Peyer's patch (tissue), 4 donors: ENCODE measurements at places on chromosomes 12 and 14.

- H3K4me1 ChIP-seq = no peaks in the 10 kb centered on the region
- peak; percentile 53 for DNase-seq
- H3K36me3 ChIP-seq = no peaks in the 10 kb centered on the region
- H3K4me3 ChIP-seq = no peak overlapping the region
- H3K27ac ChIP-seq = no peak overlapping the region
- no peaks in the 10 kb centered on the region for H3K27me3 ChIP-seq
Measured at GRCh38 chr14:81269100-81269978, 48.6 kb upstream of the GTF2A1 start.

DNA sequence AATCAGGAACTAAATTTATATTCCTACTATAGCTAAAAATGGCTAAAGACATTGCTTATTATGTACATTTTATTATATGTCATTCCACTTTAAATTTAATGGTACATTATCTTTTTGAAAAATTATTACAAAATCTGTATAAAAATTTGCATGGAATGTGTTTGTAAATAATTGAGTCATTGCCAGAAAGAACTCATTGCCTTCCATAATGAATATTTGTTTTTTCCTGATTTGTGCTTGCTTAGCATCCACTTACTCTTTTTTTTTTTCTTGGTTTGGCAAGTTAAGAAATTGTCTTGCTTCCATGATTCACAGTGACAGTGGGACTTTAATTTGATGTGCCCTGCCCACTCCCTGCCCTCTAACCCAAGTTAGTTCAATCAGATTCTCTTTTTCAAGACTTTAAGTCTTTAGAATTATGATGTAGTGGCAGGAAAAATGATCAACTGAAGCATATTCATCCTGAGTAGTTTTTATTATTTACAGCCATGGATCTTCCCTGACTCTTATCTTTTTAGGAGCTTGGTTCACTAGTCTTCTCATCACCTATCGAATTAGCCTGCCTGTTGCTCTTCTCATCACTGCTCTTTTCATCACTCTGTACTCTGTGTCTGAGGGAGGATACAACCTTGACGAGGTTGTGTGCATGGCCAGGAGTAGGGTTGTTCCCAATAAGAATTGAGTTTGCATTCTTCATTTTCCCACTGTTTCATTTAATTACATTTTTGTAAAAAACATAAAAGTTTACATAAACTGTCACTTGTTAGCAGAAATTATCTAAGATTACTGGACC is 442.0 kb downstream of the BTG1 start:
- H3K36me3 ChIP-seq = no peaks in the 10 kb centered on the region
- DNase-seq = no peak
- H3K27me3 ChIP-seq = no peaks in the 10 kb centered on the region
- no peaks in the 10 kb centered on the region for H3K4me1 ChIP-seq
- no peak overlapping the region for H3K4me3 ChIP-seq

- H3K27ac ChIP-seq = no peak overlapping the region
- H3K4me3 ChIP-seq = no peak overlapping the region
- DNase-seq = no peak
- H3K36me3 ChIP-seq = no peaks in the 10 kb centered on the region
- H3K4me1 ChIP-seq = no peaks in the 10 kb centered on the region
- H3K27me3 ChIP-seq = no peaks in the 10 kb centered on the region
Measured at GRCh38 chr12:127178463-127178862, 1088.5 kb upstream of the TMEM132C start.

DNA sequence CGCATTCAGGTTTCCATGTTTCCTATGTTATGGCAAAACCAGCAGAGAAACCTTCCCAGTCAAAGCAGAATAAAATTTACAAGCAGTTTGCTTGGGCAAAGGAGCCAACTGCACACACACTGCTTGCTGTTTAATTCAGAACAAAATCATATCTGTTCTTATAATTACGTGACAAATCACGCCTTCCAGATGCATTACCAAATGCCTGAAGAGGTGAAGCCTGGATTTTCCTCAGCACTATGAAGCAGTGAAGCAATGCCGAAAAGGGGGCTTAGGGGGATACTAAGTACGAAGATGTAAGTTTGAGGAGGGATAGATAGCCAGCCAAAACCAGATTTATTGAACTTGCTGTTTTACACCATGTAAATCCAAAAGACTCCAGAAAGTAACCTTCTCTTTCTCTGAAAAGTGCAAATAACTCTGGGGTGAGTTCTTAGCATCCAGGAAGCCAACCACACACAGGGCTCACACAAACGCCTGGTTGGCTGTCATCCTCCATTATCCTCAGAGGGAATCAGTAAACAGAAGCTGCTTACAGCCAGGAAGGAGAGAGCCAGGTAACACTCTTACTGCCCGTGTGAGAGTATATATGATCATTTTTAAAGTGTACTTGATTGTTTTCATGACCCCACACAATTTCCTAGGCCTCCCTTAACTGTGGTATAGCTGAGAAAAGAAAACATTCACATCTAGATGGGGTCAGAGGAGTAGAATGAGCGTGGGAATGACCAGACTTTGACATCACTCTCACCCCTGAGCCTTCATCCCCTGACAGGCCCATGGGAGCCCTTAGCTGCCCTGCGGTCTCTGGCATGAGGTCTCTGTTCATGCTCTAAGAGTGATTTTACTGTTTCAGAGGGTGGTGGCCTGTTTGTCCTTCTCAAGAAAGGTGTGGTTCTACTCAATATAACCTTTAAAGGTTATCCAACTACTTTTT is 442.5 kb downstream of the EGLN3 start:
- no peak for DNase-seq
- H3K27me3 ChIP-seq = no peaks in the 10 kb centered on the region
- no peaks in the 10 kb centered on the region for H3K36me3 ChIP-seq
- H3K4me3 ChIP-seq = no peak overlapping the region
- H3K4me1 ChIP-seq = no peaks in the 10 kb centered on the region

DNA sequence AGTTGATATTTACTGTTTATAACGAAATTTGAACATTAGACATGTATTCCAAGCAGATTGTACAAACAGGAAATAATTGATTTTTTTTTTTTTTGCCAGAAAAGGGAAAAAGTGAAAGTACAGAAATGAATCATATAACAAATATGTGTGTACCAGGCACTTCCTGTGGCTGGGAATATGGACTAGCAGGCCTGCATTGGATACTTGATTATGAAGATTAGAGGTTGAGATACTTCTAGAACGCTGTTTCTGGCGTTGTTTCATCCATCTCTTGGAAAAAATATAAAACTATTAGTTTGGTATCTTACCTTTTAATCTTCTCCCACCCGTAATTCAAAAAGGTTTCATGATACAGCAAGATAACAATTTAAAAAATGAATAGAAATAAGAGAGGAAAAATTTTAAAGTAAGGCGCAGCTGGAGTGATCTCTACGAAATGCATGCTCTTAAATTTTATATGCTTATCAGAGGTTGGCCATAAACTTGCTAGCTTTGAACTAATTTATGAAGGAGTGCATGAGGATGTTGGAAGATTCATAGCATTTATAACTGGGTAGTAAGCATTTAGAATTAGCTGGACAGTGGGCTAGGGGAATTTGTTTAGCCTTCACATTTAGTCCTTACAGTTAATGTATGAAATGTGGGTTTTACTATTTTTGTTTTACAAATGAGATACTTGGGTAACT is 90.8 kb downstream of the AEBP2 start:
- no peak for DNase-seq
- H3K27ac ChIP-seq = no peak overlapping the region
- H3K4me1 ChIP-seq = no peaks in the 10 kb centered on the region
- H3K36me3 ChIP-seq = no peaks in the 10 kb centered on the region
- no peak overlapping the region for H3K4me3 ChIP-seq
- no peaks in the 10 kb centered on the region for H3K27me3 ChIP-seq

GRCh38 chr12:2642896-2643425 is 151.8 kb upstream of the FKBP4 start:
- H3K4me1 ChIP-seq = peaks cover 5% of the 10 kb centered on the region
- no peak overlapping the region for H3K27ac ChIP-seq
- no peaks in the 10 kb centered on the region for H3K36me3 ChIP-seq
- H3K4me3 ChIP-seq = no peak overlapping the region
- DNase-seq = peak; percentile 14

DNA sequence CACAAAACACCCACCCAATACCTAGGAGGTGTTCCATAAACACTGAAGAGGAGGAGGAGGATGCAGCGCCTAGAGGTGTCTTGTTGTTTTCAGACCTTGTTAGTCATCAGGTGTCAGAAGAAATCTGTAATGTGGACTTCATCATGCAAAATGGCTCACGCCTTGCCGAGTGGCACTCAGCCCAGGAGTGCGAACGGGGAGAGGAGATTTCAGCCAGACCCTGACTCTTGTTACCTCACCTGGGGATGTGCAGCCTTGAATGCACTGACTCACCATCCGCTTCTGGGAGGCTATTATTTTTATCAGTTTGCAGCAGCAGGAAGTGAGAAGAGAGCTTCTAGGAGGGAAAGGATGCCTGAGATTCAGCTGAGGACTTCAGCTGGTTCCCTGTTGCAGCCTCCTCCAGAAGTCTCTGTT is 48.2 kb upstream of the PLXNC1 start:
- no peaks in the 10 kb centered on the region for H3K36me3 ChIP-seq
- peak; percentile 73 for DNase-seq
- H3K27me3 ChIP-seq = no peaks in the 10 kb centered on the region

- no peaks in the 10 kb centered on the region for H3K36me3 ChIP-seq
- H3K4me1 ChIP-seq = peaks cover 4% of the 10 kb centered on the region
- H3K27me3 ChIP-seq = no peaks in the 10 kb centered on the region
- peak overlapping the region; percentile 55 for H3K27ac ChIP-seq
Measured at GRCh38 chr14:103872481-103873113, 25.2 kb upstream of the PPP1R13B start.

DNA sequence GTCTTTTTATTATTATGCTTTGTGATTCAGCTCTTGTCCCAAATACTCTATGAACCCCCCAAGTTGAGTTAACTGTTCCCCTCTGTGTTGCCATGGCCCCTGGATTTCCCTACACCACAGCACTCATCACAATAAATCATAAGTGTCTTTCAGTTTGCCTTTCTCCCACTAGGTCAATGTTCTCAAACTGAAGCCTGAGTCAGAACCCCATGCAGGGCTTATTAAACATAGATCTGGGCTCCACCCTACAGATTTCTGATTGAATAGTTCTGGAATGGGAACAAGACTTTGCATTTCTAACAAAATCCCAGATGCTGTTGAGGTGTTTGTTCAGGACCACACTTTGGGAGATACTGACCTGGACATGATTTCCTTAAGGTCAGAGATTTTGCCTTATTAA is 199.4 kb downstream of the TBX5 start:
- H3K27me3 ChIP-seq = no peaks in the 10 kb centered on the region
- H3K4me1 ChIP-seq = no peaks in the 10 kb centered on the region
- no peak overlapping the region for H3K4me3 ChIP-seq
- DNase-seq = no peak

GRCh38 chr12:77940567-77940966 is 109.9 kb downstream of the NAV3 start:
- H3K4me3 ChIP-seq = no peak overlapping the region
- H3K27ac ChIP-seq = no peak overlapping the region
- H3K4me1 ChIP-seq = no peaks in the 10 kb centered on the region
- no peaks in the 10 kb centered on the region for H3K36me3 ChIP-seq

GRCh38 chr12:74747305-74747704 is 209.7 kb downstream of the ATXN7L3B start:
- no peaks in the 10 kb centered on the region for H3K4me1 ChIP-seq
- no peak for DNase-seq
- H3K36me3 ChIP-seq = no peaks in the 10 kb centered on the region

DNA sequence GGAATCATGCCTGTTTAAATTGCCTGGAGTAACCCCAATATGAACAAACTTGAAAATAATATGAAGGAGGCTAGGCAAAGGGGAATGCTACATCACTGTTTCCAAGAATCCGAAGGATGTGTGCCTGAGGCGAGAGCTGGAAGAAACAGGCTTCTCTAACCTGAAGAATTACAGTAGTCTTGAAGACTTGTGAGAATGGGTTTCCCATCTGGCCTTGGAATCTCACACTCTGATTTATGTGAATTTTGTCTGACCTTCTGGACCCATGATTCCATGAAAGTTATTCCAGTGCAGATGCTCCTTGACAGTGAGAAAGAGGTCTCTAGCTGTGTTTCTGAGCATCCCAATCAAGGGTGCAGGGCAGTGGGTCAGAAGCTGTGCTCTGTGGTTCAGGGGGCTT is 122.1 kb upstream of the PARP11 start:
- no peak overlapping the region for H3K27ac ChIP-seq
- H3K27me3 ChIP-seq = no peaks in the 10 kb centered on the region
- DNase-seq = no peak
- H3K36me3 ChIP-seq = no peaks in the 10 kb centered on the region

DNA sequence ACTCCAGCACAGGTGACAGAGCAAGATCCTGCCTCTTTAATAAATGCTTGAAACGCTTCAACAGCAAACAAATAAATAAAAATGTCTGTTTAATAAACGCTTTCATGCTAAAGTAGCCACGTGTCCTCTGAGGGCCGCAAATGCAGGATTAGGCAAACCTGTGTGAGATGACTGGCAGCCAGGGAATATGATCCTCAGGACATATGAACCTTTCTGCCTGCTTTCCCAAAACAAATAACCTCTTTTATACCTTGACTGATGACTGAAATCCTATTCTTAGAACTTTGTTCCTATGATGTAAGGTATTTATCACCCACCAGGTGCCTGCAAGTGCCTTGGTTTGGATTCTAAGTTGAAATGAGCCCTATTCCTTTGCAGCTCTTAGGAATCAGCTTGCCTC is 14.5 kb upstream of the FLVCR2 start:
- no peaks in the 10 kb centered on the region for H3K36me3 ChIP-seq
- no peak overlapping the region for H3K4me3 ChIP-seq
- no peak for DNase-seq
- H3K27me3 ChIP-seq = no peaks in the 10 kb centered on the region
- H3K4me1 ChIP-seq = peaks cover 4% of the 10 kb centered on the region

DNA sequence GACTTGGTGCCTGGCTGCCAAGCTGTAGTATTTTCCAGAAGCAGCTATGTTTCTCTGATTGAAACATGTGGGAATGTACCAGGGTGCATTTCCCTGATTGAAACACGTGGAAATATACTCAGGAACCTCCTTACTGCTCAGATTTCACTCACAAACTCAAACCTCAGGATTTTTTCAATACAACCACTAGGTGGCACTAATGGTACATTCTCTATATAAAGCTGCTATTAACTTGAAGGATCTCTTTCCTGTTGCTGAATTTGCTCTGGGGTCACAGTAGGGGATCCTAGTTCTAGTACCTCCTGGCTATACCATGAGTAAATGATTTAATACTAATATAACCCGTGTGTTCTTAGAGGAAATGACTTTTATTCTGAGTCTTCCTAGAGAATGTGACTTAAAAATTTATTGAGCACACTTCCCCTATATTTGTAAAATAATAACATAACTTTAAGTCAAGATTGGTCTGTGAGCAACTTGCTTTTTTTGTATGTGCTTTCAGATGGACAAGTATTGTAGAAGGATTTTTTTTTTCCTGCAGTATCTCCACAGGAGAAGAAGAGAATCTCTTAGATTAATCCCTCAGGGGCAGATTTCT is 173.8 kb upstream of the MIS18BP1 start:
- no peaks in the 10 kb centered on the region for H3K4me1 ChIP-seq
- no peak overlapping the region for H3K4me3 ChIP-seq
- DNase-seq = no peak
- H3K27ac ChIP-seq = no peak overlapping the region

- peaks cover 8% of the 10 kb centered on the region for H3K4me1 ChIP-seq
- H3K27ac ChIP-seq = no peak overlapping the region
- H3K27me3 ChIP-seq = no peaks in the 10 kb centered on the region
- DNase-seq = no peak
- no peak overlapping the region for H3K4me3 ChIP-seq
- H3K36me3 ChIP-seq = no peaks in the 10 kb centered on the region
Measured at GRCh38 chr12:47190905-47191304, 111.1 kb upstream of the AMIGO2 start.

- no peak for DNase-seq
- no peaks in the 10 kb centered on the region for H3K27me3 ChIP-seq
- no peak overlapping the region for H3K4me3 ChIP-seq
- H3K27ac ChIP-seq = no peak overlapping the region
- H3K36me3 ChIP-seq = no peaks in the 10 kb centered on the region
Measured at GRCh38 chr14:103164779-103165178, 41.5 kb downstream of the TNFAIP2 start.
